ENCODE measurements at places on chromosomes 7 and 10. TPM values are rescaled to one million over a fixed set of nuclear protein-coding genes. Genes with fewer than 3 reads are reported as not detected.

Gene CNPY1
- not detected for total RNA-seq

Gene GPR26
- not detected for total RNA-seq

Gene DMBT1
- total RNA-seq: not detected

Gene ZNF655
- 90.2 TPM for total RNA-seq

Gene OR6B1
- total RNA-seq: not detected

Gene THSD7A
- total RNA-seq: 0.89 TPM

Gene KIN
- total RNA-seq: 23.0 TPM

Gene PLEKHS1
- total RNA-seq: not detected

Gene GRB10
- total RNA-seq: 23.1 TPM

Gene INA
- total RNA-seq: not detected

Gene VKORC1L1
- total RNA-seq: 33.2 TPM

Gene AGAP5
- total RNA-seq: 2.2 TPM

Gene GALNT17
- total RNA-seq: not detected

Gene TMEM229A
- not detected for total RNA-seq

Gene SGMS1
- 20.0 TPM for total RNA-seq

Gene PTPRZ1
- not detected for total RNA-seq

Gene RAMP3
- total RNA-seq: not detected

Gene CPA2
- total RNA-seq: not detected

Measured in A172 (cell line).